HT-29 (cell line): ENCODE measurements at places on chromosomes 5 and 9.

DNA sequence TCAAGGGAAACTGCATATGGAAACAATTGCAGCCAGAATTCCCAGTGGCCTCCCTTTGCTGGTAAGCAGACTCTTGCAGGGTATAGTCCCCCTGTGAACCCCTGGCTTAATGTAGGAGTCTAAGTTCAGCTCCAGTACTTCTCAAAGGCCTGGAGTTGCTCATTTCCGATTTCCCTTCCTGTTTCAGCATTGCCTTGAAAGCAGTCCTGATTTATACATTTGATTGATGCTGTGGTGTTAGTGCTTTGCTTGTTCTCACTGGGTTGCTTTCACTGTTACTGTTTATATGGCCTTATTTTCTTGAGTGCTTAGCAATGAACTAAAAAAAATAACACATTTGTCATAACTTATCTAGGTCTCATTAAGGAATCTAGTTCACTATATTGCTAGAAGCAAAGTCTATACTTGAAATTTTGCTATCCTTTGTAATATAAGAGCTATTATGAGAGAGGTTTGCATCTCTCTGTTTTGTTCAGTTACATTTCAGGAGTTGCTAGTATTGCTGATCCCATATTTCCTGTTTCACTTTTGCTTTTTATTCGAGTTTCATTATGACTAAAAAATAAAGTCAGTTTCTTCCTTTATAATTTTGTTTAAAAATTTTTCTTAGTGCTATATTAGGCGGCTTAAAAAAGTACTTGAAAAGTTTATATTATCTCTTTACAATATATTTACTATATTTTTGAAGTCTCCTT, 122.4 kb upstream of the NMUR2 start:
- no peak for DNase-seq

DNA sequence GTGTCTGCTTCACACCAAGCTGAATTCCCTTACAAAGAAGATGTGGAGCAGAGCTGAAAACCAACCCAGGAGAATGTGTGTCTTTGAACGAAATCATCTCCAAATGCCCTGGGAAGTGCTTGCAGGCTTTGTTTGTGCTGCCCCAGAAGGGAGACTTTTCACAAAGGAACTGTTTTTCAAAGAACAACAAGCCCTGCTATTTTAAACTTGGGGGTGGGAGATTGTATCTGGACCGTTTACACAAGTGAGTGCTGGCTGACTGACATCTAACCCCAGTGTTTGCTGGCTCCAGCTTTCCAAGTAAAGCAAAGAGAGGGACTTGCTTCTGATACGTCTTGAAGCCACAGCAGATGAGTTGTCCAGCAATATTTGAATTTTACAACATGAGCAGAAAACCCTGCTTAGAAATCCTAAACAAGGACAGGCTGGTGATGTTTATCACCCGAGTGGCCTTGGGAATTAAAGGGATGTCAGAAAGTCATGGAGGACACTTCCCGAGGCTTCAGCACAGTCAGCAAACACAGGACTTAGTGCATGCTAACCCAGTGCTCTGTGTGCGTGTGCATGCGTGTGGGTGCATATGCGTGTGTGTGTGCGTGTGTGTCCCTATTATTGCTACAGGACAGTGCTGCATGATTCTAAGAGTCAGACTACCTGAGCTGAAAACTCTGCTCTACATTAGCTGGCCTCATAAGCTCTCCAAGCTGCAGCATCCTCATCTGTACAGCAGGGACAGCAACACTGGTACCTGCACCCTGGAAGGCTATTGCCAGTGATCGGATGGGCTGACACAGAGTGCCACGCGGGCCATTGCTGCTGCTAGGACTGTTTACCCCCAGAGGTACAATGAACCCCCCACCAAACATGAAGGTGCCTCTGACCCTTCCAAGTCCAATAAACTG, 1.4 kb downstream of the ADAMTS12 start:
- DNase-seq, result no peak

- DNase-seq, result no peak
Measured at GRCh38 chr5:4653475-4653874, 486.7 kb upstream of the ADAMTS16 start.

DNA sequence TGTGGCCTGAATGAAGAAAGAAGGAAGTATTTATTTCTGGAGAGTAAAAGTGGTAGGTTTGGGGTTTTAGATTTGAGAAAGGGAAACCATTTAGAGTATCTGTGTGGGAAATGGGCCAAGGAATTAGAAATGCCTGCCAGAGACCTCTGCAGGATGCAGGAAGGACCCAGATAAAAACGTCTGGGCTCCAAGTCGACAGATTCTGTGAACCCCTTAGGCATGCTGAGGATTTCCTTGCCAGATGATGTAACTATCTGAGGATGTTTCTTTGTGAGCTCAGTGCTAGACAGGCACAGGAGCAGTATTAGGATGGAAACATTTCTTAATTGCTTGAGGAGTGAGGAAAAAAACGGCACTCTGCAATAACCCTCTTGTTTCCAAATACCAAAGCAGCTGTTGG, 251.8 kb upstream of the DMRT1 start:
- DNase-seq, result no peak

GRCh38 chr9:29348999-29349398, 1775.7 kb upstream of the C9orf72 start:
- DNase-seq, result no peak

- DNase-seq, result peak; percentile 32
Measured at GRCh38 chr5:42109006-42109572, 184.0 kb downstream of the FBXO4 start.

- DNase-seq, result no peak
Measured at GRCh38 chr5:66417781-66418180, 178.4 kb upstream of the MAST4 start.

DNA sequence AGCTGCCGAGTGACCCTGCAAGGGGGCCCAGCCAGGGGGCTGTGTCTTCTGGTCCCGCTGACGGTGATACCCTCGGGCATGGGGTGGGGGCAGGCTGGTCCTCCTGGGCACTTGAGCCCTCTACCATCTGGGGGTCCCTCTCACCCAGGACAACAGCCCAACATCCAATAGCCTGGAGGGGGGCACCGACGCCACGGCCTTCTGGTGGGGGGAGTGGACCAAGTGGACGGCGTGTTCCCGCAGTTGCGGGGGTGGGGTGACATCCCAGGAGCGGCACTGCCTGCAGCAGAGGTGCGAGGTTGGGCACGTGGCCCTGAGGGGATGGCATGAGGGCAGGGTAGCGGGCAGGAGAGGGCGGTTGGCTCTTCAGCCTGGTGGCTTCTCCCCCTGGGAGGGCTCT, 2.8 kb downstream of the ADAMTSL2 start:
- no peak for DNase-seq

DNA sequence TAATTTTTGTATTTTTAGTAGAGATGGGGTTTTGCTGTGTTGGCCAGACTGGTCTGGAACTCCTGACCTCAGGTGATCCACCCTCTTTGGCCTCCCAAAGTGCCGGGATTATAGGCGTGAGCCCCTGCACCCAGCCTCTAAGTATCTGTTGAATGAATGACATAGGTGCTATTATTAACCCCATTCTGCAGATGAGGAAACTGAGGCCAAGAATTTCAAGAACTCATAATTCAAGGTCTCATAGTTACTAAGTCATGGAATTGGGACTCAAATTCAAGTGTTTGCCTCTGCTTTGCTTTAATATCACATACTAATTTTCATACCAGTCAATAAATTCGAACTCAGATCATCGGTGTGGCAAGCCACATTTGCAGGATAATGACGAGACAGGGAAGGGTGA, 1.9 kb downstream of the KIF20A start:
- DNase-seq, result no peak

GRCh38 chr9:18184401-18184800, 289.6 kb upstream of the ADAMTSL1 start:
- DNase-seq, result no peak

DNA sequence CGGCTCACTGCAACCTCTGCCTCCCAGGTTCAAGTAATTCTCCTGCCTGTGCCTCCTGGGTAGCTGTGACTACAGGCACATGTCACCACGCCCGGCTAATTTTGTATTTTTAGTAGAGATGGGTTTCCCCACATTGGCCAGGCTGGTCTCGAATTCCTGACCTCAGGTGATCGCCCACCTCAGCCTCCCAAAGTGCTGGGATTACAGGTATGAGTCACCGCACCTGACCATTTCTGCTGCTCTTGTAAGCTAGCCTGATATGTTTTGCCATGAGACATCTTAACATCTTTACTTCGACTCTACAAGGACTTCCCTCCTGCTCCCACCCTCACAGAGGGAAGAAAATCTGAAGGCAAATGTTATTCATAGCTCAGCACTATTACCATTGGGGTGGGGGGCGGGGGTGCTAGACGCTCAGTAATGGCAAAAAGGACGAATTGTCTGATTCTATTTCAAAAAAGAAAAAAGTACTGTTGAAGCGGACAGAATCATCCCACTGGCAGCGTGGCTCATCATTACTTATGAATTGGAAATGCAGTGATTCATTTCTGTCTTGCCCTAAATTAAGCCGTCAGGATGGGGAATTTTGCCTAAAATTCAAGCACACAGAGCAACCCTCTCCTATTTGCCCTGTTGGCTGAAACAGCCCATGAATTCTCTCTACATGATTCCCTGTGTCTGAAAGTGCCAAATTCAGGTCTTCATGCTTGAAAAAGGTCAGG, 46.4 kb upstream of the WWC1 start:
- DNase-seq, result no peak
